OCI-M1 (cell line): ENCODE measurements at places on chromosomes 5 and 9.
A peak's percentile ranks its signal among the peaks of the same experiment; 100 is the strongest.

GRCh38 chr9:14960881-14961280 lies 50.7 kb upstream of the FREM1 start:
- no peak for DNase-seq

DNA sequence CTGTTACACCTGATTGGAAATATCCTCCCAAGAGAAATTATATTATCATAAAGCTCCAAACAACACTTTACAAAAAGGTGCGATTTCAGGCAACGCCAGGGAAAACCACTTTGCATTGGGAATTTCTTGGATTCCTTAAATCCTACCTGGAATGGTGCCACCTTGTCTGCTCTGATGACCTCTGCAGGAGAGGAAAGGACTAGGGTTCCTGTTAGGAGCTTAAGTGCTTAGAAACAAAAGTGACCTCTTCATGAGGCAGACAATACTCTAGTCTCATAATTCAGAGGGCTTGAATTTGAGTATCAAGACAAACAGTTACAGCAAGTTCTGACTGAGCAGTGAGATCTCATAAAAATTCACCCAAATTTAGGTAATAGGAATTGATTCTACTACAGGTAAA lies 33.9 kb upstream of the GLIS3 start:
- DNase-seq, result no peak

DNA sequence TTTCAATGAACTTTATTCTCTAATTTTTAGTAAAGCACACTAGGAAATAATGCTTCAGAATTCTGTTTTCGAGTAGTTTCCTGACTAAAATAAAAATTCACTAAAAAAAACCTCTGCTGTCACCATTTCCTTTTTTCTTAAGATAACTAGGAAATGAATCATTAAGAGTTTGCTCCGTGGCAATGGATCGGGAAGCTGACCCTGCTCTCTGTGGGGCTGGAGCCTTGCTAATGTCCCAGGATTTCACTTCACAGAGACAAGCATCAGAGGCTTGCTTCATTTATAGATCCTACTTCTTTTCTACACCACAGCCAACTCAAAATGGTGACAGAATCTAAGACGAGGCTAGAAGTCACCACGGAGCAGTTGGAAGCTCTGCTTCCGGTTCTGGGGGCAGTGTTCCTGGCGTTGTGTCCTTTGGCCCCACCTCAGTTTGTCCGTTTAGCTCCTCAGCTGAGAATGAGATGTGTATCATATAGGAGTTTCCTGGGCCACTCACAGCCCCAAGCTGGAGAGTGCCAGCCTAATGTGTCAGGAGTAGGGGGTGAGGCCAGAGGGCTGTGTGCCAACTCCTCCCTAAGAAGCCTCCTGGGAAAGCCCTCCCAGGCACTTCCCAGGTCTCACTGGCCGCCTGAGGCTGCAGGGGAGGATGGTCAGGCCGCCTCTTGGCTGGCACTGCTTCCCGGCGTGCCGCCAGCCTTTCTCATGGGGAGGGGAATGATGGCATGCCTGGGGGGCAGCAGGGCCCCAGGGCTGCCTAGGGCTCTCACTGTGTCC lies 19.6 kb downstream of the TENT4A start:
- no peak for DNase-seq

- no peak for DNase-seq
Observed at GRCh38 chr5:73417303-73418034, 31.1 kb downstream of the FOXD1 start.

GRCh38 chr9:80485420-80486250 lies 913.9 kb downstream of the TLE4 start:
- DNase-seq, result no peak

DNA sequence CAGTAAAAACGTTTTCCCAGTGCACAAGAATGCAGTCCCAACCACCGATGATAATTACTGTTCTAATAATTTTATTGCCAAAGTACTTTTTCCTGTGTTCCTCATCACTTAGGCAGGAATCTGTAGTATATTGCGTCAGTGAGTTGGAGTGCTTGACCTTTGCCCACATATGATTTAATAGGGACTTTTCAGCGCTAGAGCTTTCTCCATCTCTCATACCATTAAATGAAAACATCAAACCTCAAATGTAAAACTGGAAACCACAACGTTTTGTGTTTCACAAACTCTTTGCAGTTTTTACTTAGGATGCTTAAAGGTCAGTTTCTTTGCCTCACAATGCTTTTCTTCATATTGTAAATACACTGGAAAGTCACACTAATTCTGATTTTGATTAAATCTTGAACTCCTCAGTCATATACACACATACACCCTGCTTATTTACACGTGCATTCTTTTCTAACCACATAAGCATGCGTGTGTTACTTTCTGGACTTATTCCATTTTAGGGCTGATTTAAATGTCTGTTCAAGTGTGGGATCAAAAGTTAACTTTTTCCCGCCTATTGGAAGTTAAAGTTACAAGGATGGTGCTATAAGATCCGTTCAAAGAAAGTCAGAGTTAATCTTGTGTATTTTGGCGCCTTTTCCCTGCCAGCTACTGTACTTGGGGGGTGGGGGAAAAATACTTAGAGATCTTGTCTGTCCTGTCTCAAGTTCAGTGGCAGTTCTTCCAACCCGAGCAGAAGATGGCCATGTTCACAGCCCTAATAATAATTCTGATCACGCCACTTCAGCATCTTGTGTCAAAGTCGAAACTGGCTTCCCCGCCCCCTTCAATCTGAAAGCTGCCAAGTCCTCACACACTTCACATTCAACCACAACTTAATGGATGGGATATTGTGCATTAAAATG lies 6.6 kb upstream of the NFIB start:
- DNase-seq, result no peak

DNA sequence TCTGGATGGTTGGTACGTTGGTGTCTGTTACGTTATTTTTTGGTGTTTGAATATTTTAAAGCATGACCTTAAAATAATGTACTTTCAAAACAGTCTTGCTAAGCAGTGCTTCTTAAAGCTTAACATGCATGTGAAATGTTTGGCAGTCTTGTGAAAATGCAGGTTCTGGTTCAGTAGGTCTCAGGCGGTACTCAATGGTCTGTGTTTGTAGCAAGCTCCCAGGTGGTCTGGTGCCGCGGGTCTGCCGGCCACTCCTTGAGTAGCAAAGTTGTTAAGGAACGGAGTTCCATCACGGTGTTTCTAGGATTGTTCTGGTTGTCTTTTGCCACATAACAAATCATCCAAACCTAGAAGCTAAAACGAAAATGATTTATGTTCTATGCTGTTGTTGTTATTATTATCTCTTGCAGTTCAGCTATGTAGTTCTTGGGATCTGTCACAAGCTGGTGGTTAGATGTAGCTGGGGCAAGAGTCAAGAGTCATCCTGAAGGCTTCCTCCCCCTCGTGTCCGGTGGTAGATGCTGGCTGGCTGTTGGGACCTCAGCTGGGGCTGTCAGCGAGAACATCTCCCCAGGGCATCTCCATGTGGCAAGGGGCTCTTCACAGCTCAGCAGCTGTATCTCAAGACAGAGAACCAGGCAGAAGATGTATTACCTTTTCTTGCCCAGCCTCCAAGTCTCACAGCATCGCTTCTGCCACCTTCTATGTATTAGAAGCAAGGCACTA lies 186.8 kb downstream of the PALM2AKAP2 start:
- DNase-seq, result no peak

- no peak for DNase-seq
Observed at GRCh38 chr9:104092875-104093600, 1.1 kb upstream of the SMC2 start.

DNA sequence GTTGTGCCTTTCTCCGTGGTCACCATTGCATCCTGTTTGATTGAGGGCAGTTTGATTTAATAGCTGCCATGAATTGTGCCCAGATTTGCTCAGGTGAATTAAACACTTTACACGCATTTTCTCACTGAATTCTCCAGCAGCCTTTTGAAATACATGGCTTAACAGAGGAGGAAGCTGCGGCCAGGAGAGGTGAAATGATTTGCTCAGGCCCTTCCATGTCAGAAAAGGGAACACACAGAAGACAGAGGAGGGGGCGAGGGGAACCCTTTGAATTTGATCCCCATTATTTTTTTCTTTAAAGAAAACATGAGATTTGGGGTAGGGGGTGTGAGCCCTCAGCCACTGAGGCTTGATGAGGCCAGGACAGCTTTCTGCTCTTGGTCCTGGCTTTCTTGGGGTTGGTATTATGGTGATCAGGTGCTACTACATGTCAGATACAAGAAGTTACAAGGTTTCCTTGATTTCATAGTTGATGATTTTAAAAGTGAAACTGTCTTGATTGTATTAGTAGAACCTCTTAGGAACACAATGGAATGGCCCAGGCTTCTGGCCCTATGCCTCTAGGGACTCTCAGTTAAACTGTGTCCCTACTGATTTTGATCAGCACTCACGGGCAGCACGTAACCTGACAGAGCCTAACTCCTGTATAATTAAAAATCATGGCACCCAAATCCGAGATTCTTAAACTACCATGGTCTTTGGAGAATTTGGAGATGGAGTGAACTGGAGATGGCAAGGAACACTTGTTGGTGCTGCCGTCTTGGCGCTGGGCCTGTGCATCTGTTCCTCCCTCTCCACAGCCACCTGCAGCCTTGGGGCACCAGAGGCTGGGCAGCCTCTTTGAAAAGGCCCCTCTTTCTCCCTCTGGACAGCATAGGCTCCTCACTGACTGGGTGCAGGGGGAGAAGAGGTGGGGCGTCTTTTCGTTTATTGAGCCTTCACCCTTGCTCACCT lies 107.9 kb downstream of the TRIO start:
- DNase-seq, result no peak

GRCh38 chr5:15447209-15447608 lies 52.8 kb upstream of the FBXL7 start:
- no peak for DNase-seq

GRCh38 chr5:62208218-62208852 lies 97.7 kb upstream of the KIF2A start:
- DNase-seq, result no peak

GRCh38 chr5:61704289-61704688 lies 372.2 kb downstream of the ZSWIM6 start:
- DNase-seq, result no peak

DNA sequence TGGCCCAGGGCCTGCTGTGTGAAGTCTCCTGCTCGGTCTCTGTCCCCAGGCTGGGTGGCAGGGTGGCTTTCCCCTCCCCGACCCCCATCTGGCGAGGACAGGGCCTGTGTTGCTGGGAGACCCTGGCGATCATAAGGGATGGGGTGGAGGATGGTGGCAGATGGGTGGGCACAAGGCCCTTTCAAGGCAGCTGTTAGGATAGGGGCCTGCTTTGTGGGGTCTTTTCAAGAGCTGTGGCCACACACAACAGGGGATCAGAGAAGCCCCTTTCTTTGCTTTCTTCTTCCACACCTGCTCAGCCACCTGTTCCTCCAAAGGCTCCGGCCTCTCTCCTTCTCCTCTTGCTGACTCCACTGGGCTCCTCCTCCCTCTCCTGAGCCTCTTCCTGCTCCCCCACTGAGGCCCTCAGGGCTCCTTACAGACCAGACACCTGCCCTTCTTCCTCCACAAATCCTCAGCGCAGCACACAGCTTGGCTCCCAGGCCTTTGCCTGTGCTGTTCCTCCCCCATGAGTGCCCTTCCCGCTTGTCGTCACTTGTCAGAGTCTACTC lies 15.0 kb upstream of the NEURL1B start:
- no peak for DNase-seq

DNA sequence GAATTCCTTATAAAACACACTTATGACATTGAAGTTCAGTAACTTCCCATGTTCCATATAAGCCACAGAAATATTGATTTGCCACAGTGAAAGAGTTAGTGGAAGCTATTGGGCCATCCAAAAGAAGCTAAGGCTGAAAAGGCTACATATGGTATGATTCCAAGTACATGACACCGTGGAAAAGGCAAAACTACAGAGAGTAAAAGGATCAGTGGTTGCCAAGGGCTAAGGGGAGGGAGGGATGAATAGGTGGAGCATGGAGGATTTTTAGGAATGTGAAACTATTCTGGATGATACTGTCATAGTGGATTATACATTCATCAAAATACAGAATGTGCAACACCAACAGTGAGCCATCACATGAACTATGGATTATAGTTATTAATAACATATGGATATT lies 109.7 kb downstream of the F2RL2 start:
- no peak for DNase-seq

- DNase-seq, result no peak
Observed at GRCh38 chr5:7705736-7706135, 145.2 kb downstream of the CFAP90 start.

DNA sequence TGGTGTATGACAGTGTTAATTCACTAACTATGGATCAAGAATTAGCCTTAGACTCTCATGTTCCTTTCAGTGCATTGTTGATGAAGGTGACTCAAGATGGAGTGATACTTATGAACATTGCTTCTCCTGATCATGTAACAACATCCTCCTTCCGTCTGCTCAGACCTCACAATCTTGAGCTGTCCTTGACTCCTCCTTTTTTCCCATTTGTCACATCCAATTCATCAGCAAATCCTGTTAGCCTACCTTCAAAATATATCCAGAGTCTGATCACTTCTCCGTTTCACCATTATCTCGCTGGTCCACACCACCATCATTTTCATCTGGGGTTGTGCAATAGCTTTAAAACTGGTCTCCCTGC lies 9.2 kb upstream of the SEMA6A start:
- DNase-seq, result no peak

DNA sequence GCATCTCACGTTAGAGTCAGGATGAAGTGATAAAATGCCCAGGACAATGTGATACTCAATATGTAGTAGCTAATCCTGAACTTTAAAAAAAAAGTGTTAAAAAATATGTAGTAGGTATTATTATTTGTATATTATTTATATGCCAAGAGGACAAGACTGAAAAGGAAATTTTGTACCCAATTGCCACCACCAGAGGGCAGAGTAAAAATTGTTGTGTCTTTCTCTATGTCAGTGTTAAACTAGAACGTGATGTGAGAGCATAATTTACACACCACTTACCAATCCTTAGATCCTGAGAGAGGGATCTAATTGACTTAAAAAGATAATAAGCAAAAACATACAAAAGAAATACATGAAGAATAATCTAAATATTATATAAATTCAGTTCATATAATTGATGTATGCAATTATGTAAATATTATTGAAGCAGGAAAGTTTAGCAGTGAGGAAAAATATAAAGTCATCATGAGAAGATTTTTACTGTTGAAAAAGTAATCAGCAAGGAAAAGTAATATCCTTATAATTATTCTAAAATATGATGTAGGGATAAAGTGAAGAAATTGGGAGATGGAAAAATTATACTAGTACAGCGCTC lies 288.9 kb downstream of the RAB3C start:
- peak; percentile 72 for DNase-seq

GRCh38 chr5:137616046-137616445 lies 116.9 kb upstream of the SPOCK1 start:
- DNase-seq, result no peak

GRCh38 chr5:105639068-105639467 lies 2031.7 kb downstream of the EFNA5 start:
- no peak for DNase-seq

GRCh38 chr5:34930870-34931269 lies 1.5 kb downstream of the DNAJC21 start:
- no peak for DNase-seq
